ENCODE measurements at places on chromosomes 4 and X.

- no peak for DNase-seq
These were observed 7.3 kb upstream of the BRWD3 start for GRCh38 chrX:80817002-80817401.

DNA sequence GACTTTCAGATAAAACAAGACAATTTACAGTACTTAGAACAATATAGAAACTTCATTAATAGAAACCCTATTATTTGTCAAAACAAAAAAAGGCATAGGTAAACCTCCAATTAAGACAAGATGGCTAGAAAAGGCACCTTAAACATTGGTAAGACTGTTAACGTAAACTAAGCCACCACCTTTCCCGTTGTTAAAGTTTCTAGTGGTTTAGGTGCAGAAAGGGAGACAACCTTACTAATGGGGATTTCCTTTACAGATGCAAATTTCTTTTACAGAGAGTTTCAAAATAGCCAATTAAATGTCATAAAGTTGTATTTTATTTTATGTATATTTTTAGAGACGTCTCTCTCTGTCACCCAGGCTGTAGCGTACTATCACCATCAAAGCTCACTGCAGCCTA lies 7.5 kb upstream of the NXF3 start:
- no peak for DNase-seq

DNA sequence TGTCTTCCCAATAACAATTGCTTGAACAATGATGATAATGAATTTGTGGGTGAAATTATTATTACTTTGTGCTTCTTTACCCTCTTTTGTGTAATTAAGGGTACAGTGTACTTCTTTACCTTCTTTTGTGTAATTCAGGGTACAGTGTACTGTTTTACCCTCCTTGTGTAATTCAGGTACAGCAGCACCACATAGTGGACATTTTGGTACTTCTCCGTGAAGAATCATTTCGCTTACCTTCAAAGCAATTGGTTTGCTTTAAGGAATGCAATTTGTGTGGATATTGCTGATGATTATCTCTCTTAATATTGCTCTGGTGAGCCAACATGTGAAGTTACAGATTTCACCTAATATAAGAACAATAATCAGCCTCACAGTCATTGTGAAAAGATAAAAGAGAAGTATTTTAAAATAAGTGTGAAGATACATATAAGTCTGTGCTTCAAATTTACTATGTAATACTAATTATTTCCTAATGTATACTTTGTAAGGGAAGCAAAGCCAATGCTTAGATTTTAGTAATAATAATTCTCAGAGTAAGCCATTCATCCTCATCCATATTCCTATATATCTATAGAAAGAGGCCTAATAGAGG lies 27.2 kb upstream of the SEC24B start:
- DNase-seq = peak; percentile 46

DNA sequence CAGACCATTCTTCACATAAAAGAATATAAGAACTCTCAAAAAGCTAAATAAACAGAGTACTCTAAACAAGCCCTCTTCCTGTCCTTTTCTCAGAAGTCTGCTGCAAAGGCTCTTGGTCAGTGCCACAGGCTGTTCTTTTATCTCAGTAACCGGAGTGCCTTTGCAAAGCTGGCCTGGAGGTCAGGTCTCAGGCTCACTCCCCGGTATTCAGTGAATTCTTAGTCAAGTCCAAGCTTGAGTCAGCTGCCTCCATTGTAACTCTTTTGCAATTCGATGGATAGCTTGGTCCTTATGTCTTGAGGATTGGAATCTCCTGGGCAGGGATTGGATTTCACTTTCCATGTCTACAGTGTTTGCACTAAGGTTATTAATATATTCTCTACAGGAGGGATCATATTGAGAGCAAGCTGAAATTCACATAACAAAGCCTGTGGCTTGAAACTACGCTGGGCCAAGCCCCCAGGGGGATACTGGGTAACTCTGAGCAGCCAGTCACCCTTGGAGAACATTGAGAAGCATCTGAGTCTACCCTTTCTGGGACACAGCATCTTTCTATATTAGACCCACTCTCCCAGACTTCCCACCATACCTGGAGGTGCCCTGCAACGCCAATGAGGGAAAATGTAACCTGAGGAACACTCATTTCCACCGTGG lies 10.0 kb upstream of the HS6ST2 start:
- no peak for DNase-seq

- no peak for DNase-seq
These were observed 40.2 kb downstream of the SH3KBP1 start for GRCh38 chrX:19846995-19847790.

- no peak for DNase-seq
These were observed 74.4 kb downstream of the OTC start for GRCh38 chrX:38426785-38427184.

GRCh38 chrX:18888281-18888680 lies 95.6 kb downstream of the PHKA2 start:
- no peak for DNase-seq

DNA sequence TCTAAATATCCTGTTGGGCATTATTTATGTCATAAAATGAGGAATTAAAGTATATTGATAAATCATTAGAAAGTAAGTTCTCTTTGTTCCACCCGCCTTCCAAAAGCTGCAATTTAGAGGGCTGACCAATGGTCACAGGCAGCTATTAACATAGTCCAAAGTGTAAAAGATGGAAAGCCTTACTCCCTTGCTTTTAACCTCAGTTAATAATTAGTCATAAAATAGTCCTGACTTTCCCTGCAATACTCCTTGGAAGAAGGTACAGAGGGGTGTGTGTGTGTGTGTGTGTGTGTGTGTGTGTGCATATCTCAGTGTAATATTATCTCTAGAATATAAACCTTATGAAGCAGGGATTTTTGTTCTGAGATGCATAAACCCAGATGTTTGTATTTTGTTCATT lies 275.4 kb downstream of the FAT4 start:
- DNase-seq = no peak

- no peak for DNase-seq
These were observed 10.0 kb upstream of the ELF4 start for GRCh38 chrX:130120321-130120731.
